ENCODE measurements at places on chromosomes 1 and 21.

DNA sequence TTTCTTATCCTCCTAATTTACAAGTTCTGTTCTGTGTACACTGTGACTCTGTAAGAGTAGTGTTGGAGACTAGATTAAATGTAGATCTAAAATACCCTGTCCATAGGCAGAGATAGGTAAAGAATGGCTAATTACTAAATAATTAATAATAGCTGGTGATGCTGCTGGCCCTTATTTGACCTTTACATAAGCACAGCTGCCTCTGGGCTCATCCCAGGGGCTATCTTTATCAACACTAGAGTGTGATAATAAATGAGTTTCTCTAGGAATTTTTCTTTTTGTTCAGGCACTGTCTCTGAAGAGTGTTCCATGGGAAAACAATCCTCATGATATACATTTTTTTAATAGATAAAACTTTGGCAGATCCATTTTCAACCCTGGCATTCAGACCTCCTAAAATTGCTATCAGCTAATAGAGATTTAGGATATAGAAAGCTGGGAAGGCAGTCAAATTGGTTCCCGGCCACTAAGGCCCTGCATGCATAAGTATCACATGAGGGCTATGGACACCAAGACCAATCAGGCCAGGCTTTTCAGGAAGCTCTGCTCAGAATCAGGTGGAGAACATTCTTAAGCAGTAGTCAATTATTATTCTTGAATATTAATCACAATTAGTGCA, 107.2 kb downstream of the ROR1 start:
- DNase-seq = no peak

DNA sequence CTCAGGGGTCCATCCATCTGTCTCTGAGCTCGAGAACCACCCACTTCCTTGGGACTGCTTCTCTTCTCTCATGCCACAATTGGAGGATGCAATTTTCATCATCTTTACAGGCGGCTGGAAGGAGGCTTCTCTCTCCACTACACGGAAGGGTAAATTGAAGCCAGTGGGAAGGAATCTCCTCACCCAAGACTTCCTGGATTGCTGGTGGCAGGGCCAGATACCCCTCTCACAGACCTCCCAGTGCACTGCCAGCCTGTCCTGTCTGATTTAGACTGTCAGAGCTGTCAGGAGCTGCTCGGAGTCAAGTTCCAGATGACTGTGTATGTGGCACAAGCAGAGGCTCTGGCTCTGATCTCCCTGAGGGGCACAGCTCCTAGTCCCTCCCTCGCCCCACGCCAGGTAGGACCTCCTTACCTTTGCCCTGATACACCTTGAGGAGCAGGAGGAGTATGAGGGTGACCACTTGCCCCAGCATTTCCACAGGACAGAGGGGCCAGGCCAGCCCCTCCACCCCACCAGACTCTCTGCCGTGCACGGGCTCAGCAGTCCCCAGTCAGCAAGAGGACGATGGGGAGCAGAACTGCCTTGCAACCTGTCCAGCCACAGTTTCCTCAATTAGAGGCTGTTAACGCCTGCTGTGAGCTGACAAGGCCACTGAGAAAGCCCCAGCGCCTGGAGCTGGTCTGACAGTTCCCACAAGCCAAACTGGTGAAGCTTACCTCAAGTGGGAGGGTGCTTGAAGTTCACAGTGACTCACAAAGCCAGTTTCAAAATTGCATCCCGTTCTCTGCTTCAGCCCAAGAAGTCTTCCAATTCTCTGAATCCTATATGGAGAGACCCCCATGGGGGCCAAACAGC, at the start of gene CD244:
TSS of gene CD244 (minus strand) at position 685 of the 858 bp plus-strand sequence. CDS start at position 475, 210 bp downstream.
- no peak for DNase-seq

GRCh38 chr1:226578946-226579578, 30.5 kb downstream of the STUM start:
- no peak for DNase-seq

DNA sequence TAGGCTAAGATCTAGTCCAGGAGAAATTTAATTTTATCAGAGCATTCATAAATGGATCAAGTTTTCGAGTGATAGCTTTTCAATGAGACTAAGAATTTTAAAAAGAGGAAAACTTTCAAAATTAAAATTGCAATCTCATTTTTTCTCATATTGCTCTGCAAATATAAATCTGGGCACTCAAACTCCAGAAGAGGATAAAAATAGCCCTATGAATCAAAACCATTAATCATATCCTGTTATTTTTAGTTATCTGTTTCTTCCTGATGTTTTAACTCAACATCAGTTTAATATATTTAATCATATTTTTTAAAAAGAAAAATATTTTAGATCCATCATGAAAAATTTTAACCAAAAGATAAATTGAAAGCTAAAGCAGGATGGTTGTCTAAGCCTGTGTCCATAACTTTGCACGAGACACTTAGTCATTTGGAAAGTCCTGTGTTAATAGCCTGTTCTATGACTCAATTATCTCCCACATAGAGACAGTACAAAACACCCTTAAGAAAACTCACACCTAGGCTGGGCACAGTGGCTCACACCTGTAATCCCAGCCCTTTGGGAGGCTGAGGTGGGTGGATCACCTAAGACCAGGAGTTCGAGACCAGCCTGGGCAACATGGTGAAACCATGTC, 17.1 kb upstream of the PRRC2C start:
- no peak for DNase-seq

GRCh38 chr1:14835725-14836124, 237.2 kb downstream of the KAZN start:
- no peak for DNase-seq

- no peak for DNase-seq
These were observed 99.8 kb downstream of the MRPL39 start for GRCh38 chr21:25507522-25507921.

DNA sequence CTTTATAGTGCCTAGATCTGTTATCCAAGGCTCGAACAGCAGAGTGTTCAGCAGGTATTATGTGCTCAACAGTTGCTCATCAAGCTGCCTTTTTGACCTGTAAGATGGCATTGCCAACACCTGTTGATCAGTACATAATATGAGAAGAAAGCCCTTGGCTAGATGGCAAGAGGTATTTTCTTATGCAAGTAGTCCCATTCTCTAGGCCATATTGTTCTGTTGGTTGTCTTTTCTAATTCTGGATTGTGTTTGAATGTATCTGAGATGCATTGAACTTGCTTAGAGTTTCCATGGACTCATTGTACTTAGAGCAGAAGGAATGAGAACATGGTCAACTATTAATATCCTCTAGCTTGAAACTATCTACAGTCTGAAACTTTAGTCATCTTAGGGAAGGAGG, 57.4 kb downstream of the LRRC8D start:
- DNase-seq = no peak

DNA sequence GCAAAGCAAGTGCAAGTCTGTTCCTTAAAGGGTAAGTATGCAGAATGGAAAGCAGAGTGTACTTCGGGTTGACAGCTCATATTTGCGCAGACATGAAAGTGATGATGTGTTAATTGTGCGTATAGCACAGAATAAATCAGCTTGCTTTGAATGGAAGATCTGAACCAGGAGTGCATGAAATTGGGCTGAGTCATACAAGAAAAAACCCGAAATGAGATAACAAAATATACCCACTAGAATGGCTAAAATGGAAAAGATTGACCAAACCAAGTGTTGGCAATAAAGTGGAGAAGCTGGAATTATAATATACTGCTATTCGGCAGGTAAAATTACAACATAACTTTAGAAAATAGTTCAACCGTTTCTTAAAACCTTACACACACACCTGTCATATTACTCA, 28.5 kb downstream of the CR1L start:
- DNase-seq = no peak

GRCh38 chr1:62230718-62231117, 36.1 kb downstream of the L1TD1 start:
- no peak for DNase-seq
